ENCODE measurements at places on chromosomes 12 and 14.
A peak's percentile ranks its signal among the peaks of the same experiment; 100 is the strongest.

GRCh38 chr12:64937452-64937851 lies 113.0 kb downstream of the TBC1D30 start:
- no peak for DNase-seq

DNA sequence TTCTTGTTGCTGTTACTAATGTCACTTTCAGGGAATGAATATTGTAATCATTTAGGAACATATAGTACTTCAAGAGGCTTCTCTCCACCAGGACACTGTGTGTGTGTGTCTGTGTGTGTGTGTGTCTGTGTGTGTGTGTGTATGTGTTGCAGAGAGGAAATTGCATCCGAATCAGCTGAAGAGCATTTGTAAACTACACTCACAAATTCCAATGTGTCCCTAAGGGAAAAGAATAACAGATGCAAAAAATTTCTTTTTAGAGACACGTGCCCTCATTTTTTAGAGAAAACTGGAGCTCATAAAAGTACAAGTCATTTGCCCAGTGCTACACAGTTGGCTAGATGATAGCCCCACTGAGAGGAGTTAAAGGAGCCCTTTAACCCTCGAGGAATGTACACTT lies 168.8 kb downstream of the ANO4 start:
- DNase-seq, result no peak

GRCh38 chr12:7376196-7376595 lies 67.8 kb downstream of the CD163L1 start:
- DNase-seq, result no peak

DNA sequence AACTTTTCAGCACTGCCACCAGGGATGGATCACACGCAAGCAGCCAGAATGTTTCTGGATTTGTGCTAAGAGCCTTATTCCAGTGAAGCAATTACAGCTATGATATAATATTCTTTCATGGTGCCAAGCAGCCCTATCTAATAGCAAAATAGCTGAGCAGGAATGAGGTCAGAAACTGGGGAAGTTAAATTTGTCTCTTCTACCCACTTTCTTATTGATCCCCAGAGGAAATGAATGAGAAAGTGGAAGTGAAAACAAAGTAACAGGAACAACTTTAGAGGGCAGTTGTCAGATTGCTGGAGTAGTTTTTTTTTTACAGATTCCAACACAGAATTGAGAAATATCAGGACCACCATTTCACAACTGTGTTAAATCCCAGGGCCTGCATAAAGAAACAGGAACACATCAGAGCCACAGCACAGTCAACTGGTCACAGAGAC lies 44.8 kb downstream of the GCH1 start:
- DNase-seq, result no peak

DNA sequence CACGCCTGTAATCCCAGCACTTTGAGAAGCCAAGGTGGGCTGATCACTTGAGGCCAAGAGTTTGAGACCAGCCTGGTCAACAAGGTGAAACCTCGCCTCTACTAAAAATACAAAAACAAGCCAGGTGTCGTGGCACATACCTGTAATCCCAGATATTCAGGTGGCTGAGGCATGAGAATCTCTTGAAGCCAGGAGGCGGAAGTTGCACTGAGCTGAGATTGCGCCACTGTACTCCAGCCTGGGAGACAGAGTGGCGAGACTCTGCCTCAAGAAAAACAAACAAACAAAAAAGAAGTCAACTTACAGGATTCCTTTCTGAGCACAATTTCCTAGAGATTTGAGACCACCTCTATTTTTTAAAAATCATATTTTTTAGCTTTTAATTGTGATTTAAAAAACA lies 45.3 kb downstream of the DGLUCY start:
- DNase-seq, result no peak

DNA sequence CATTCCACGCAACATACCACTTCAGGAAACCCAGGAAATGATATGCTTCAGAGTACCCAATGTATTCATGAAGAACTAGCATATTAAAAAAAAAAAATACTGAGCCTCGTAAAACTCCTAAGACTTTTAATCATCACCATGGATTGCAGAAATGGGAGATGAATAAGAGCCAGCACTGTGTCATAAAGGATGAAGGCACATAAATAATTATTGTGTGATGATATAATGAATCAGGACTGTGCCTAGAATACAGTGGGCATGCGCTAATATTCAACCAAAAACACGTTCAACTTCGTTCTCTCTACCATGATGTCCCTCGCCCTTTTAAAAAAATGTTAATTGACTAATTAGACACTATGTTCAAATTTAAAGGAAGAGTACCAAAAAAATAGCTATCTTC lies 68.7 kb downstream of the CIT start:
- DNase-seq, result no peak

GRCh38 chr14:75313294-75313693 lies 34.7 kb downstream of the FOS start:
- no peak for DNase-seq

- DNase-seq, result no peak
Observed at GRCh38 chr14:95507174-95507573, 9.3 kb downstream of the SYNE3 start.

DNA sequence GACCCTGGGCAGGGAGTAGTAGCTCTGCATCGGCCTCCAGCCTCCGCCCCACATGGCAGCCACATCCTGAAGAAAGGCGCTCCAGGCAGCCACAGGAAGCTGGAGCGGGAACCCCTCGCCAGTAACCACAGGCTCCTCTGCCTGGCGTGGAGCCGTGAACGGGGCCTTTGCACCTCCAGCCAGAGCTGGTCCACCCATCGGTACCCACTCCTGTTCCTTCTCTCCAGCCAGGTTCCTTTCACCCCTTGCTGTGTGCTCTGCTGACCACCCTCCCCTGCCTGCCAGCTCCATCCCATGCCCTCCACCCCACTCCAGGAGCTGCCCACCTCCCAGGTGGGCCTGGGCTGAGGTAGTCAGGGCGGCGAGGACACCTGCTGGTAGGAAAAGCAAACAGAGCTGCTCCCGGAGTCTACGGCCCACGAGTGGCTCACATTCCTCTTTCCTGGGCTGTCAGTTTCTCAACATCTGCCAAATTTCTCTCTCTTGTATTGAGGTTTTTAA lies 2.7 kb downstream of the TGFB3 start:
- no peak for DNase-seq

DNA sequence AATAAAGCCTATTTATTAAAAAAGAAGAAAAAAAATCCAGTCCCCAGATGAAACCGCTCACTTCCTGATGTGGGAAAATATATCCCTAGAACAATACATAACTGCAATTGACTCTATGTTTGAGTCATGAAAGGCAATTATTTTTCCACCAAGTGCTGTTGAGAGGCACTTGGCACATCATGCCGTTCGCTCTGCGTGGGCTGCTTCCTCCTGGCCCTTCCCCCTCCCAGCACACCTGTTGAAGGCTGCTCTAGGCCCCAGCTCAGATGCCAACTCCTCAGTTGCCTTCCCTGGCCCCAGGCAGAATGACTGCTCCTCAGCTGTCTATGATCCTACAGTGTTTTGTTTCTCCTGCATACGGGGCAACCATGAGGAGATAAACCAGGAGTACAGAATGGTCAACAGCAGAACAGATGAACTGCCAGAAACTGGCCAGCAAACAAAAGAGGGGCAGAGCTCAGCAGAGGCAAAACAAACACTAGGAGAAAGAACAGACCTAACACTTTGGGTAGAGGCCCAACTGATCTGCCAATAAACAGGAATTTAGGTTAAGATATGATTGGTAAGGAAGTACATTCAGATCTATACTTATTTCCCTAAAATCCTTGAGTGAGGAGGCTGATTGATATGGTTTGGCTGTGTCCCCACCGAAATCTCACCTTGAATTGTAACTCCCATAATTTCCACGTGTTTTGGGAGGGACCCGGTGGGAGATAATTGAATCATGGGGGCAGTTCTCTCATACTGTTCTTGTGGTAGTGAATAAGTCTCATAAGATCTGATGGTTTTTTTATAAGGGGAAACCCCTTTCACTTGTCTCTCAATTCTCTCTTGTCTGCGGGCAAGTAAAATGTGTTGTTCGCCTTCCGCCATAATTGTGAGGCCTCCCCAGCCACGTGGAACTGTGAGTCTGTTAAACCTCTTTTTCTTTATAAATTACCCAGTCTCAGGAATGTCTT lies 58.6 kb downstream of the SLC38A1 start:
- peak; percentile 95 for DNase-seq

DNA sequence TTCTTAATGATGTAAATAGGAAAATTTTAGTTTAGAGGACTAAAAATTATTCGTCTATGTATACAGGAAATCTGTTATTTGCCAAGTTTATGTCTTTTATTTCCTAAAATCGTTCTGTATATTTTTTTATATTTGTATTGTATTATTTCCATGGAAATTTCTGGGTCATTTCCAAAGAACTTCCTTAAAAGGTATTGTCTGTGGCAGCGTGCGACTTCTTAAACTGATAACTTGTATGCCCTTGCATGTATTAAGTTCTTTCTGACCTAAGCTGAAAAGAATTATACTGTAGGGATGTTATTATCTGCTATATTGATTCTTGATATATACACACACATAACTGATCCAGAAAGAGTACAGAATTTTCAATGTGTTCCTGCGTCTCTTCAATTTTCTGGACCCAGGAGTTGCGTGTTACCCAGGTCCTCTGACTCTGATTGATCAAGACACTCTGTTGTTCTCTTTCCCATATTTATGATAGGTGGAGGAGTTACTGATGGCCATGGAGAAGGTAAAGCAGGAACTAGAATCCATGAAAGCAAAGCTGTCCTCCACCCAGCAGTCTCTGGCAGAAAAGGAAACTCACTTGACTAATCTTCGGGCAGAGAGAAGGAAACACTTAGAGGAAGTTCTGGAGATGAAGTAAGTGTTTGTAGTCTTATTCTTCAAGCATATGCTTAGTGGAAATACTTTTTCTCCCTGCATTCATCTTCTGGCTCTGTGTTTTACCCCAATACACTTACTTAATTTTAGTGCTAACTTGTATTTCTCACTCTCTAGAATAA lies 298.5 kb downstream of the ERC1 start:
- DNase-seq, result no peak

DNA sequence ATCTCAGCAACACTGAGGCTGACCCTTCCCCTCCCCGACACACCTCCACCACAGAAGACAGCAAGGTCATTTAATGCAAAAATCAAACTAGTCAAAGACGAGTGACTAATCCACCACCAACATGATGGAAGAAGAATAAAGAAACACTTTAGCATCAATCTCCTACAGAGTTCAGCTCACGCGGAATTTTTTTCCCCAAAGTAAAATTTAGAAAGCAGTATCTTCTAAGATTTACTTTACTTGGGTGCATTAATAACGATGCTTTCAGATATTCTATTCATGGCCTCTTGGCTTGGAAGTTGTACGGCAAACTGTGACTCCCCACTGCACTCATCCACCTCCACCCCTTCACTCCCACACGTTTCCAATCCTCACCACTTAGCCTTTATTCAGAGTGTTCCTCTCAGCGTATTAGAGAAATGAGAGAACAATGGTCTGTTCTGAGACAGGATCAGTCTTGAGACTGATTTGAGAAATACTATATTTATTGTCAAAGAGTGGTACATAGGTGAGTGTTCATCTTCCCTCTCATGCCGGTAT lies 1.9 kb downstream of the EGLN3 start:
- DNase-seq, result no peak

DNA sequence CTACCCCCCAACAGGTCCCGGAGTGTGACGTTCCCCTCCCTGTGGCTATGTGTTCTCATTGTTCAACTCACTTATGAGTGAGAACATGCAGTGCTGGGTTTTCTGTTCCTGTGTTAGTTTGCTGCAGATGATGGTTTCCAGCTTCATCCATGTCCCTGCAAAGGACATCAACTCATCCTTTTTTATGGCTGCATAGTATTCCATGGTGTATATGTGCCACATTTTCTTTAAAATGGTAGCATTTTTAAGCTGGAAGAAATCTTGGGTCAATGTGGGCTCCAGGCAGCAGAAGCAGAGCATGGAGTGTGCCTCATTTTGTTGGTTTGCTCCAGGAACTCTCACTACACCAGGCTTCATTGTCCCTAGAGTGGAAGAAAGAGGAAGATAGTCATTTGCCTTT lies 47.6 kb upstream of the ITPR2 start:
- no peak for DNase-seq

GRCh38 chr14:99502989-99503421 lies 21.8 kb downstream of the CCNK start:
- DNase-seq, result no peak

DNA sequence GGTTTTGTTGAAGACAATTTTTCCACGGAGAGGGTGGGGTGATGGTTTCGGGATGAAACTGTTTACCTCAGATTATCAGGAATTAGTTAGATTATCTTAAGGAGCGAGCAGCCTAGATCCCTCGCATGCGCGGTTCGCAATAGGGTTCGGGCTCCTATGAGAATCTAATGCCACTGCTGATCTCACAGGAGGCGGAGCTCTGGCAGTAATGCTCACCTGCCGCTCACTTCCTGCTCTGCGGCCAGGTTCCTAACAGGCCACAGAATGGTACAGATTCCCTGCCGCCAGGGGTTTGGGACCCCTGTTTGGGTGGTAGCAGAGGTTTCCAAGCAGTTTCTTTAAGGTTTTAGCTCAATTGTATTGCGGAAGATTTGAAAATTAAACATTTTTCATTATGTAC lies 439.8 kb upstream of the OR4E1 start:
- no peak for DNase-seq

DNA sequence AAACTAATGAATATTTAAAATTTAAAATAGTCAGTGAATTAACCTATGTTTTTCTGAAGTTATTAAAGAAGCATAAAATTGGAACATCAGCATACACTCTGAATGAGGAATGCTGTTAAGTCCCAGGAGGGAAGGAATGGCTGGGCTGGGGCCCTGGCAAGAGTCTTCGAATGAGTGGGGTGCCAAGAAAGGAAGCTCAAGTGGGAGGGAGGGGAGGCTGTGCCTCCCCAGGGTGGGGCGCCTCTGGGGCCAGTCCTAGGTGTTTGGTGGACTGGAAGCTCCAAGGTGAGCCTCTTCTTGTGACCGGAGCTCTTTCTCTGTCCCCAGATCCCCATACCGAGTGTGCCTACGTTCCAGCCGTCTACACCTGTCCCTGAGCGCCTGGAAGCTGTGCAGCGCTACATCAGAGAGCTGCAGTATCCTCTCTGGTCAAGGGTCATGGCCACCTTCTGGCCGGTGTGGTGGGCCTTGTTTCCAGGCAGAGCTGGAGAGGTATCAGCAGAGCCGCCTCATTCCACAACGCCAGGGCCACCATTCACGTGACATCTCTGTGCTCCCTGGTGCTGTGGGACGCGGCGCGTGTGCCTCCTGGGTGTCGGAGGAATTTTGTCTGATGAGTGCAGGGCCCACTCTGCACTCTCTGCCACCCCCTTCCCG lies 8.5 kb downstream of the VASH1 start:
- DNase-seq, result no peak

Data from NCI-H1092 (cell line).